Omental fat pad (tissue), 4 donors: ENCODE measurements at places on chromosomes 1 and 21.

DNA sequence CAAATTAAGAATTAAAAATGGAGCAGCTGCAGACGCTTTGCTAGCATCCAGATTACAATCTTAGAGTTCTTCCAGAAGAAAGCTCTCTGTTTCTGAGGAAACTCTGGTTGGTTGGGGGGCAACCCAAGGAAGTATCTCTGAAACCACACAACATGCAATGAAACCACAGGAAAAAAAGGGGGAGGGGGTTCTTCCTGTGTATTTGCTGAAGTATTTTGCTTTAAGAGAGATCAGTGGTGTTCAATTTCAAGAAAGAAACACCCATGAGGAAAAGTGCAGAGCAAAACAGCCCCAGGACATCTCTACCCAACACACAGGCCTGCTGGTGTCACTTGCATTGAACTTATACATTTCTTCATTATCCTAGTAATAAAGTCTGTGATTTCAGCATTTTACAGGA lies 19.7 kb upstream of the TIAM1 start:
- no peak for DNase-seq

- no peak for DNase-seq
Observed at GRCh38 chr21:33406493-33406892, 3.3 kb downstream of the IFNGR2 start.

DNA sequence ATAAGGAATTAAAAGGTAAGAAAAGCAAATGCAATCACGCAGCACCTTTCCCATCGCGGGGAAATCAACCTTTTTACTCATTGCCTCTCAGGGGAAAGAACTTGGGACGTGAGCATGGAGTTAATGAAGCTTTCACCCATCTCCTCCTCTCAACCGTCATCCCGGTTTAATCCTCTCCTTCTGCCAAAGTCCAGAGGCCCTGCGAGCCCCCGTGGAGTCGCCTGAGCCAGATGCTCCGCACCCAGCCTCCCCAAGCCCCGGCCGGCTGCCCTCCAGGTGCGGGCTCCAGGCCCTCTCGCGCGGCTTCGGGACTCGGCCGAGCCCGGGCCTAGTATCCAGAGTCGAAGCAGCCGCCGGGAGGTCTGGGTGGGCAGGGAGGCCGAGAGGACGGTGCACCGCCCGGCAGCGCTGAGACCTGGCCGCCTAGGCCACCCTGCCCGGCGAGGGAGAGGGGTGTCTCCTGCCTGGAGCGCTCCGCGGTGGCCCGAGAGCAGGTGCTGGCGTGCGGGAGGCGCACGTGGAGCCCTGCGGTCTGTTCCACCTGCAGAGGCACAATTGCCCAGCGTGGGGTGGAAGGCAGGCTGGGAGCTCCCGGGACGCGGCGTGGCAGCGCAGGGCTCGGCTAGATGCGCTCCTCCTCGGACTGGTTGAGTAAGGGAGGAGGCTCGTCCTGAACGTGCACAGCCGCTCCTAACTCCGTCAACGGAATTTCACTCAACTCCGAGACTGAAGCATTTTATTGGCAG lies 218.5 kb downstream of the SDCCAG8 start:
- no peak for DNase-seq

DNA sequence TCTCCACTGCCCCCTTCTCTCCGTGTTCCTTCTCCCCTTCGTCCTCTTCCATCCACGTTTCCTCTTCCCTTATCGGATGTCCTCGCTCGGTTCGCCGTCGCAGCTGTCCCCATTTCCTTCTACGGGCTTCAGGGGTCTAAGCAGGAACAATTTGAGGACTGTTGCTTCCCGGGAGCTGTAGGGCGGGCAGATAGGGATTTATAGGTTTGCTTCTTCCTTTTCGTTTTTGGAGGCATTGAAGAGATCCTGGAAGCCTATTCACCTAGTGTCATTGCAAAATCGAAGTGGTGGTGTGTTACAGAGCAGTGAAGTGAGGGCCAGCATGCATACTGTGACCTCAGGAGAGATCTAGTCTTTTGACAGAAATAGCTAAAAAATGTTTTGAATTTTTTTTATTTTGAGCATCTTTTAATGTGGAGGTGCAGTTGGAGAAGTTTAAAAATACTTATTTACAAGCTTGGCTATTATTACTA lies 897 bp downstream of the ZYG11B start:
- no peak for DNase-seq

DNA sequence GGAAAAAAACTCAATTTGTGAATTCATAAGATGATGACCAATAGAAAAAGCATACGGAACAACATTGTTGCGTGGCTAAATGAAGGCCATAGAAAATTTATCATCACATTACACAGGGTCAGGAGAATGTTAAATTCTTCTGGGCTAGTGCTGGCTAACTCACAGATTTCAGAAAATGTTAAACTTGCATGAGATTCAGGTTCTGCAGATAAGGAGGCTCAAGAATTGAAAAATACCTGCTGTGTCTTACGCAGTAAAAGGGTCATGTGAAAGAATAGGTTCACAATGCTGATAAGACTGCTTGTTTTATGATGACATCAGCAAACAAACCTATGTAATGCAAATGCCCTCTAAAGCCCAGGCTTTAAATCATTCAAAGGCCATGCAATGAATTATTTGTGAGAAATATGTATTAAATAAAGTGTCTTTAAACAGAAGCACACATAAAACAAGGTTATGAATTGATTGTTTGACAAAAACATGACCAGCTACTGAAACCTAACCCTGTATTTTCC lies 378.8 kb downstream of the USP25 start:
- no peak for DNase-seq

DNA sequence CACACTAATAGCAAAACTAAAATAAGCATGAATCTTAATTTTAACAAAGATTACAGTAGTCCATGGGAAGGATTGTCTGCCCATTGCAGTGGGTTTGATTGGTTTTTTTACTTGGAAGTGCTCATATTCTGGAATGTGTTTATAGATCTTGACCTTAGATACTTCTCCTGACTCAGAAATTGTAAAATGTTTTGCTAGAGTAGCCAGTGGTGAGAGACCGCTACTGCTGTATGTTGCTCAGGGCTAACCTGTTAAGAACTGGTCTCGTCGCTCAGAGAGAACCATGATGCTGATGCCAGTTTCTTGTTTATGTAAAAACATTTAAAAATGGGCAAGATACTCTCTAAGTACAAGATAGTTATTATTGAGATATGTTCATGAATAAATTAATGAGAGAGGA lies 99.9 kb downstream of the ROR1 start:
- no peak for DNase-seq

DNA sequence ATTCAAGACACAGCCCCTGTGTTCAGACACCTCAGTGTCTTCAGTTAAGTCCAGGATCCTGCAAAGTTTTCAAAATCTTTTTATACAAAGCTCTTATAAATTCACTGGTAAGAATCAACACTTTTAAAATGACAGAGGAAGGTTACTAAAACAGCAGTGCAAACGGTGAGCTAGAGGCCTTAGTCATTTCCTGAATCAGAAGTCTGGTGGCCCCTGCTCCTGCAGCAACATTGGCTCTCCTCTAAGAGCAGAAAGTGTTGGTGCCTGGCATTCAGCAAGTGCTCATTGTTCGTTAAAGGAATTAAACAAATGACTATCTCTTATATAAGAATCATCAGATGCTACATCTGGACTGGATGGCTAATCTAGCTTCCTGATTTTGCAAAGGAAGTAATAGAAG lies 282.9 kb downstream of the PTGER3 start:
- no peak for DNase-seq
